ENCODE measurements at places on chromosomes 16 and 17.

- DNase-seq, result peak; percentile 75
These were observed 44.1 kb downstream of the SRCIN1 start for GRCh38 chr17:38561416-38562214.

DNA sequence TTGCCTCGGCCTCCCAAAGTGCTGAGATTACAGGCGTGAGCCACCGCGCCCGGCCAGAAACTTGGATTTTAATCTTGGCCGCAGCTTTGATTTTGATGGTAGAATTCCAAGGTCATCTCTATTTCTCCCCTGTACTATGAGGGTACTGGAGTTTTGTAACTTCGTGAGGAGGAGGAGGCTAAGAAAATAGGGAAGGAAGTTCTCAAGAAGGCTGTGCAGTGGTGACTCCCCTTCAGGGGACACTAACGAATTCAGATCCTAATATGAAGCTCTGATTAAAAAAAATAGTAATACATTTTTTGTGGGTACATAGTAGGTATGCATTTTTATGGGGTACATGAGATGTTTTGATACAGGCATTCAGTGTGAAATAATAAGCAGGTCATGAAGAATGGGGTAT lies 55.9 kb downstream of the LDHD start:
- DNase-seq, result no peak

GRCh38 chr17:9916108-9916507 lies 11.0 kb upstream of the RCVRN start:
- DNase-seq, result no peak

DNA sequence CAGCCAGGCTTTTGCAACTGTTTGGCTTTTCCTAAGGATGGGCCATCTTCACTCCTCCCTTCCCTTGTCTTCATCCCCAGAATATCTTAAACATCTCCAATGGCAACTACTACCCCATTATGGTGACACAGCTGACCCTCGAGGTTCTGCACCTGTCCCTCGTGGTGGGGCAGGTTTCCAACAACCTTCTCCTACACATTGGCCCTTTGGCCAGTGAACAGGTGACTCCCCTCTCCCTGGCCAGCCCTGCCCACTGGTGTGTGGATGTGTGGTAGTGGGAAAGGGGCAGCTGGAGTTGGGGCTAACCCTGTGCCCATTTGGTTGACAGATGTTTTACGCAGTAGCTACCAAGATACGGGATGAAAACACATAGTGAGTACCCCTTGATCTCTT lies 4.7 kb downstream of the TMEM106A start:
- DNase-seq, result no peak

- peak; percentile 37 for DNase-seq
These were observed 57.1 kb upstream of the WSB1 start for GRCh38 chr17:27236717-27237315.

GRCh38 chr16:10465821-10466220 lies 80.0 kb downstream of the ATF7IP2 start:
- DNase-seq, result no peak

DNA sequence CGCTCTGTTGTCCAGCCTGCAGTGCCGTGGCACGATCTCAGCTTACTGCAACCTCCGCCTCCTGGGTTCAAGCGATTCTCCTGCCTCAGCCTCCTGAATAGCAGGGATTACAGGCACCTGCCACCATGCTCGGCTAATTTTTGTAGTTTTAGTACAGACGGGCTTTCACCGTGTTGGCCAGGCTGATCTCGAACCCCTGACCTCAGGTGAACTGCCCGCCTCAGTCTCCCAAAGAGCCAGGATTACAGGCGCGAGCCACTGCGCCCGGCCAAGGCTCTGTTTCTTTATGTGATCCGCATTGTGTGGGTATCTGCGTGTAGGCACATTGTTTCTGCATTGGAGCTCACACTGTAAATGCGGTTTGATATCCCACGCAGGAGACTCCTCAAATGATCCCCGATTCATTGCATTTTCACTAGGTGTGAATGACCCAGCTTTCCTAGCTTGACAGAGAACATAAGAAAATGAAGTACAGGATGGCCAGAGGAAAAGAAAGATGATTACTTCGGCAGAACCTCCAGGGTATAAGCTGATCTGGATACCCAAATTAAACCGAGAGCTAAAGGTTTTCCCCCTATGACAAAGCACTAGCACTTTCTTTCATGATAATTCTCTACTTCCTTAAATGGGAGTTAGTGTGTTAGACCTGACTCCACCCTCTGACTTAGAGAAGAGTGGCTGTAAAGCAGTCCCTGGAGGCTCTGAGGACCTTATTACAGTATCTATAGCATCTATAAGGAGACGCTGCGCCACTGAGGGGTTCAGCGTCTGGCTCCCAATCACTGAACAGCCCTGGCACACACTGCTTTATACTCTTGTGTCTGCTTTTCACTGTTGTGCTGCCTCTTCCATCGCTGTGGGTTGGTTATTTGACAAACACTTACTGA lies 17.3 kb downstream of the COTL1 start:
- no peak for DNase-seq

DNA sequence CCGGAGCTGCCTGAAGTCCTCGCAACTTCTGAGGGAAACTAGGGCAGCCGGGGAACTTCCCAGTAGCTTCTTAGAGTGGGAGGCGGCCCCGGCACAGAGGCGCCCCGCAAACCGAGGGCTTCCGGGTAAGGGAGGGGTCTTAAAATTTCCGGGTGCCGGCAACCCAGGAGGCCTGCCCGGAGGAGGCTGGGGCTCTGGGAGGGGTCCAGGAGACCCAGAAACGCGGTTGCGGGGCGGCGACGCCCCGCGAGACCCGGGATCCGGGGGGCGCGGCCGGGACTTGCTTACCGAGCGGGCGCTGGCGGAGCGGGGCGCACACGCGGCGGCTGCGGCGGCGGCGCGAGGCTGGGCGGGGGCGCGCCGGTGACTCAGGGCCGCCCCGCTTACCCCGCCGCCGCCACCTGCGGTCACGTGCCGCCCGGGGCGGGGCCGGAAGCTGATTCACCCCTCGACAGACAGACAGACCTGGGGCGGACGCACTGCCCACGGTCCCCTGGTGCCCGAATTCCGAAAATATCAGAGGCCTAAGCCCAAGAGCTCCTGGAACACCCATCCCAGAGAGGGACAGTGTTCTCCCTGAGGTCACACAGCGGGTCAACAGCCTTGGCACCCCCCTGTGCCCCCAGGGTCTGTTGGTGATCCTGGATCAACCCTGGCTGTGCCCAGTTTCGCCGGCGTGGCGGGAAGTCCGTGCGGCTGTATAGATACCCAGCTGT lies at the start of gene FAM83G:
FAM83G (minus strand) TSS at position 344 of the 716 bp plus-strand sequence. CDS start 723 bp downstream, outside the sequence.
- DNase-seq, result peak; percentile 66

- no peak for DNase-seq
These were observed 41.8 kb upstream of the ARL4D start for GRCh38 chr17:43356999-43357398.

DNA sequence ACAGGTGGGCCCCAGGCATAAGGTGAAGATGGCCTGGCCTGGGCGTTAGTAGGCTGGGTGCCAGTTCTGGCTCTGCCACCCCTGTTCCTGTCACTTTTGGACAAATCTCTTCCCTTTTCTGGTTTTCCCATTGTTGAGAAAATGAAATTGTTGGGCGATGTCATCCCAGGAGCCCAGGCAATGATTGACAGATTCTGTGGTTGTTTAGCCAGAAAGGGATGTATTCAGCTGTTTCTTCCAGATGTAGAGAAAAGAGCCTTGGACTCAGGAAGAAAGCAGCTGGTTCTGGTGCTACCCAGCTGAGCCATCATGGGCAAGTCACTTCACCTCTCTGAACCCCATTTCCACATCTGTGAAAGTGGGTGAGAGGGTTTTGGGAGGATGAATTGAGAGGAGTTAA lies 60.1 kb upstream of the MRTFB start:
- DNase-seq, result no peak

- peak; percentile 77 for DNase-seq
These were observed 472 bp upstream of the ARHGDIA start for GRCh38 chr17:81871387-81872230.

- no peak for DNase-seq
These were observed 65.3 kb downstream of the METRNL start for GRCh38 chr17:83144421-83145357.

- peak; percentile 66 for DNase-seq
These were observed 5.7 kb downstream of the FOXF1 start for GRCh38 chr16:86515777-86516622.

- DNase-seq, result no peak
These were observed 38.9 kb upstream of the PLCG2 start for GRCh38 chr16:81740169-81740568.

DNA sequence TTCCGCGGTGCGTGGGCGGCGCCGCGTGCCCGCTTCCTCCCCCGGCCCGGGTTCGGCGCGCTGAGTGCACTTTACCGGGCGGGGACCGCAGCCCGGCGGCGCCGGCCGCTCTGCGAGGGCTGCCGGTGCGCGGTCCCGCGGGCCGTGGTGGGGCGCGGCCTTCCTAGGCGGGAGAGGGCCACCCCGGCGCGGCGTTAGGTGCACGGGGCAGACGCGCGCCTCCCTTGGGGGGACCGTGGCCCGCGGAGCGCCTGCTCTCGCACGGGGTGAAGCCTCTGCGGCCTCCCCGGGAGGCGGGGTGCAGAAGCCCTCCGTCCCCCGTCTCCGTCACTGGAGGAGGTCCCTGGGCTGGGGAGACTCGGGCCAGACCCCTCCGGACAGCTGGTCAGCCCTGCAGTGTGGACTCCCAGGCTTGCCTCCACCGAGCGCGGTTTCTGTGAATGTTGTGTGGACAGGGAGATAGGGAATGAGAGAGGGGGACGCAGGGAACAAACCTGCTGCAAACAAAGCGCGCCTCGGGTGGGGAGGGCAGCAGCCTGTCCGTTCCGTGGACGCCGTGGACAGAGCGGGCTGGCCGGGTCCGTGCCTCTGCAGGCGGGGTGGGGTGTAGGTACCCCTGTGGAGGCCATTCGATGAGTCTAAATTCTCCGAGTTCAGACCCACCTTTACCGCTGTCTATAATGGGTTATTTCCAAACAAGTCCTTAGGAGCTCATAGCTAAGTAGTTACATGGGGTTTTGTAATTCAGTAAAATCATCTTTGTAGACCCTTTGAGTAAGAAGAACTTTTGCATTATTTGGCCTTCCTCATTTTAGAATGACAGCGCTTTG lies 721 bp downstream of the TBCD start:
- no peak for DNase-seq

GRCh38 chr17:50064253-50065001 lies 8.5 kb downstream of the ITGA3 start:
- peak; percentile 77 for DNase-seq

DNA sequence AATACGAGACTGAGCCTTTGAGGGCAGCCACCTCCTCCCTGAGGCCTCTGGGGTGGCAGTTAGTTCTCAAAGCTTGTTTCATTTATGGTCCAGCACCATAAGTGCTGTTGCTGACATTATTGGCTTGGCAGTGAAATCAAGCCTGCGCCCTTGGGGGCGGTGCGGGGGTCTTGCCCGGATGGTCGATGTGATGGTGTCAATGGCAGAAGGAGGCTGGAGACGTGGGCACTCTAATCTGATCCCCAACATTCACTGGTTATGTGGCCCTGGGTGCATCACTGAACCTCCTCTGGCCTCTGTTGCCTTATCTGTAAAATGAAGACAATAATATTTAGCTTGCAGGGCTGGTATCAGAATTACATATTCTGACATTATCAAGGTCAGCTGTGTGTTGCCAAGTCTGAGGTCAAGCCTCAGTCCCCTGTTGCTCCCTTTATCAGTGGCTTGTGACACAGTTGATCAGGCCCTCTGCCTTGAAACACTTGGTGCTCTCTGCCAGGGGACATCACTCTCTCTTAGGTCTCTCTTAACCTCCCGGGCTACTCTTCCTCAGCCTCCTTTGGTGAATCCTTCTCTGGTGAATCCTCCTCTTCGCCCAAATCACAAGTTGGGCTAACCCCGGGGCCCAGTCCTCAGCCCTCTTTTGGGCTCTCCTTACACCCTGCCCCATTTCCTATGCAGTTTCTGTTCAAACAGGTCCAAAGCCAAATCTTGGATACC lies 11.8 kb upstream of the TMEM220 start:
- DNase-seq, result no peak

DNA sequence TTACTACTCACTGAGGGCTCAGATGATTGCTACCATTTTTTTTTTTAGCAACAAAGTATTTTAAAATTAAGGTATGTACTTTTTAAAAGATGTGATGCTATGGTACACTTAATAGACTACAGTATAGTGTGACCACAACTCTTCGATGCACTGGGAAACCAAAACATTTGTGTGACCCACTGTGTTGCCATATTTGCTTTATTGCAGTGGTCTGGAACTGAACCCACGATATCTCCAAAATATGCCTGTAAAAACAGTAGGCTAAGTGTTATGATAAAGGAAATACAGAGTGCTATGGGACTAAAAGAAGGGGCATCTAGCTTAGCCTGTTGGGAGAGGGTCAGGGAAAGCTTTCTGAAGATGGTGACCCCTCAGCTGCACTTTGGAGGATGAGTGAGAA lies 41.6 kb upstream of the HNF1B start:
- DNase-seq, result no peak

DNA sequence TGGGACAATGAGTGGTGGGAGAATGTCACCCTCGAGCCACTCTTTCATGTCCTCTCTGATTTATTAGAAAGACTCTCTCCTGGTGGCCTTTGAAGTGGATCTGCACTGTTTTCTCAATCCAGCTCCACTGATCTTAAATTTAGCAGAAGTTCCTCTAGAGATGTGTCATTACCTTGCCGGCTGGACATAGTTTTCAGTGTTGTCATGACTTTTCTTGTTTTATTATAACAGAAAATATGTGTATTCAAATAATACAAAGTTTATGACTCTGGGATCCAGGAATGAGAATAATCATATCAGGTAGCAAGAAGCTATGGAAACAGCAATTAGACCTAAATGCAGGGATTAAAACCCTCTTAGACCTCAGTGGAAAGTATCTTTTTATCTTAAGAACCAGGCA lies 247.5 kb upstream of the ELAC2 start:
- DNase-seq, result no peak

Data from ELF-1 (cell line).